Inflammatory macrophage treated with lipopolysaccharide for 1 hour (primary cell): ENCODE measurements at places on chromosomes 1 and 21.

DNA sequence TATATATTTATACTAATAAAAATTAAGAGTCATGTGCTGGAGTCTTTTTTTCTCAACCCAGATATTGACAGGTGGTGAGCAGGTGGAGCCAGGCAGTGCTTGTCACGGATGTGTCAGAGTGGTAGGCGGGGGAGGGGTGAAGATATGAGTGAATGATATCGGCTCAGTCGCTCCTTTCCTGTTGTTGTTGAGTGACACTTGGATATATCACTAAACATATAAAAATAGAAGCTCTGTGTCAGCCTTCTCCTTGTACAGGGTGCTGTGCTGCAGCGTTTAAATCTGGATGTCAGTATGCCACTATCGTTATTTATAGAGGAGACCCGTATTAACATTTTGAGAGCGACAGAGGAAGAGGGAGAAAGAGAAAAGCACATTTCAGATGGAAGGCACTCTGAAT is 339.6 kb downstream of the NUF2 start:
- no peak for DNase-seq

GRCh38 chr21:39263372-39263771 is 50.1 kb downstream of the BRWD1 start:
- peak; percentile 31 for DNase-seq

DNA sequence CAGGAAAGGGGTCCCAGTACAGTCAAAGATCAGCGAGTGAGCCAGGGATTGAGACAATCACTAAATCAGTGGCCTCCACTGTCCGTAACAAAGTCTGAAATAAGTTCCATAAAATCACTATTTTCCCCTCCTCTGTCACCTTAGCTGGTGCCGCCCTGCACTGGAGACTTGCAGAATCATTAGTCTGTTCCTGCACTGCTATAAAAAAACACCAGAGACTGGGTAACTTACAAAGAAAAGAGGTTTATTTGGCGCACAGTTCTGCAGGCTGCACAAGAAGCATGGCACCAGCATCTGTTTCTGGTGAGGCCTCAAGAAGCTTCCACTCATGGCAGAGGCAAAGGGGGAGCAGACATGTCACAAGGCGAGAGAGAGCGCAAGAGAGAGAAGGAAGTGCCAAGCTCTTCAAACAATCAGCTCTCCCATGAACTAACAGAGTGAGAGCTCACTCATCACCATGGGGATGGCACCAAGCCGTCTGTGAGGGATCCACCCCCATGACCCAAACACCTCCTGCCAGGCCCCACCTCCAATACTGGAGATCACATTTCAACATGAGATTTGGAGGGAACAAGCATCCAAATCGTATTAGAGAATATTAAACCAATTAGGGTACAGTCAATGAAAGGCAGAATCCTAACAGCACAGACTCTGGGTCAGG is 129.8 kb upstream of the TIAM1 start:
- DNase-seq, result no peak

DNA sequence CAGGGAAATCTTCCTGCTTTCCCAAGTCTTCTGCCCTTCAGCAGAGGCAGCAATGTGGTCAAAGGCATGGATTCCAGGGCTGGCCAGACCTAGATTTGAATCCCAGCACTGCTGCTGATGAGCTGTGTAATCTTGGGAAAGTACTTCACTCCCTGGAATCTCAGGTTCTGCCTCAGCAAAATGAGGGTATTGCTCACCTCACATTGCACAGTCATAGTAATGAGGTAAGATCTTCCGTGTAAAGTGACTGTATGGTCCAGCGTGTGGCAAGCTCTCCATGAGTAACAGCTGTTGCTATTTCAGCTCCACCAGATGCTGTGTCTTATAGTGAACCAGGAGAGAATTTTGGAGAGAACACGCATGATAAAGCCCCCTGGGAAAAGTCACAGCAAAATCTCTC is 56.1 kb upstream of the F3 start:
- no peak for DNase-seq

DNA sequence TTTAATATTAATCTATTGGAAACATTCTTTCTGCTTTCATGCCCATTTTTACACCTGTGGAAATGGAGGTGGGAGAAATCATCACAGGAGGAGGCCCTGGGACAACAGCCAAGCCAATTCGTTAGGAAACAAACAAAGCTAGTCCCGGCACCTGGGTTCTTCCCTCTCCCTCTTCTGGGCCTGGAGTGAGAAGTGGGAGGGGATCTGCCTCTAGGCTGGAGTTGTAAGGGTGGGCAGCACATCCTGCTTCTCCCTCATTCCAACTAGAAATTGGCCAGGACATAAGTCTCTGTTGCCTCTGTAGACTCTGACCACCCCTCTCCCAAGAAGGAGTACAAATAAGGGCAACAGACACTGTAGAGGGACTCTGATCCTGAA is 20.2 kb upstream of the ERO1B start:
- no peak for DNase-seq
